Activated CD4-positive, alpha-beta T cell treated with anti-CD3 and anti-CD28 coated beads, Interleukin-2, amount 50 U/mL, for 16 hours (primary cell): ENCODE measurements at places on chromosomes 16 and 17.

DNA sequence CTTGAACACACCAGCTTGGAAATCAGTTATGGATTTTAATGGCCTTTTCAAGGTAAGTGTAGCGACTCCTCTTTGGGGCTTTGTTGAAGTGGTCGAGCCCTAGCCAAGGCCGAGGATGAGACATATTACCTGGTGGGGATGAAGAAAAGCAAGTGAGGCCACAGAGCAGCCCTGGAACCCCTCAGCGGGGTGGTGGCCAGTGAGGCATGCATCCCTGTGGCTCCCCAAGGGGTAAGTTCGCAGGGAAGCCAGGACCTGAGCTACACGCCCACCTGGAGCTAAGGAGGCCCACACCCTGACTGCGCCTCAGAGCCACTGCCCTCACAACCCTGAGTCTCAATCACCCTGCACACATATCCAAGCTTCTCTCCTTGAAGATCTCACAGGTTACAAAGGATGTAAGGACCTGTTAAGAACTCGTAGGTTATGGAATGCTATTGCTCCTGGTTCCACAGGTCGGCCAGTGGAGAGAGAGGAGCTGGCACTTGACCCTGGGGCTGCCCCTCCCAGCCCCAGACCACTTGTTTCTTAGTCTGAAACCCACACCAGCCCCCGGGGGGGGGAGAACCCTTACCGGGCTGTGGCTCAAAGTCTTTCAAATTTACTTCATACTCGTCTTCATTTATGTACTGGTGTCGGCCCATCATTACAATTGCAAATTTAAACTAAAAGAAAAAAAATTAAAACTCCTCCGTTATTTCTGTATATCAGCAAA, 12.0 kb downstream of the LITAFD start:
- DNase-seq: no peak

DNA sequence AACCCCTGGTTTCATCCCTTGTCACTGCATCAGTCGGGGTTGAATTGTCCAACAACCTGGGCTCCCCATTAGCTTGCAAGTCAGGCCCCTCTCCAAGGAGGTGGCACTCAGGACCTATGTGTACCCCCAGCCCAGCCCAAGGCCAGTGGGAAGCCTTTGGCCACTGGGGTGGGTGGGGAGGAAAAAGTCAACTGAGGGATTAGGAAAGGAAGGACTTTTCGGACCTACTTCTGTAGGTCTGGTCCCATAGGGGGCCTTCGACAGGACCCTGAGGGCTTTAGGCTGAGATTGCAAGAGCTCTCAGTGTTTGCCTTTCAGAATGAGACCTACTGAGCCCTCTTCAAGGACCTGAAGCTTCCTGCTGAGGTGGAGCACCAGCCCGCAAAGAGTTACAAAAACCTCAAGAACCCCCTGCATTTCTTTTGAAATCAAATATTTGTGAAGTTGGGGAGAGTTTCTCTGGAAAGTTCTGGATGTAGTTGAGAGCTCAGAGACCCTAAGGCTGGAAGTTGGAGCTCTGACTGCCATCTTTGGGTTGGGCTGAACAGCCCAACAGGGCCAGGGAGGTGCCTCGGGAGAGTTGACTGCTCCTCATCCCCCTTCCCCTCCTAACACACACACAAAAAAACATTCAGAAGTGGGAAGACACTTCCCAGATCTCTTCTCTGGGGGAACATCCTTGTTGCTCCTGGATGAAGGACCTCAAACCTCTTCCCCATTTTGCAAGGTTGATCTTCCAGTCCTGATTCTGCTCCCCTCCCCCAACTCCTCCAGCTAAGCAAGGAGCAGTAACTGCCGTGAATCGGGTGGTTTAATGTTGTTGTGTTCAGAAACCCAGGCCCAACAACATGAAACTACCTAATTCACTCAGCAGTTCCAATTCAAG, 5.8 kb upstream of the HOXB9 start:
- peak; percentile 35 for DNase-seq

- peak; percentile 10 for DNase-seq
These were observed 5.3 kb upstream of the DDX52 start for GRCh38 chr17:37648555-37648954.

DNA sequence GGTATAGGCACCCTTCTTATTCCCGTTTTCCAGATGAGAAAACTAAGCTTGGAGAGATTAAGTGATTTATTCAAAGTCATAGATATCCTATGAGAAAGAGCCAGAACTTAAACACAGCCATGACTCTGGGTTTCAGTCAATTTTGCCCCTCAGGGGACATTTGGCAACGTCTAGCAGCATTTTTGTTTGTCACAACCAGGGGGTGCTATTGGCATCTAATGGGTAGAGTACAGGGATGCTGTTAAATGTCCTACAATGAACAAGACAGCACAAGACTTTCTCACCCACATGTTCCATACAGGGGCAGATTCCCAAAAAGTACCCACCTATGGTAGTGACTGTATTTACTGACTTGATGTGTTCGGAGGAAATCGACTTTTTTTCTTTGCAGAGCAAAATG, 4.8 kb upstream of the SHISA9 start:
- peak; percentile 38 for DNase-seq

- no peak for DNase-seq
These were observed 76.5 kb downstream of the AATF start for GRCh38 chr17:37025238-37025637.

DNA sequence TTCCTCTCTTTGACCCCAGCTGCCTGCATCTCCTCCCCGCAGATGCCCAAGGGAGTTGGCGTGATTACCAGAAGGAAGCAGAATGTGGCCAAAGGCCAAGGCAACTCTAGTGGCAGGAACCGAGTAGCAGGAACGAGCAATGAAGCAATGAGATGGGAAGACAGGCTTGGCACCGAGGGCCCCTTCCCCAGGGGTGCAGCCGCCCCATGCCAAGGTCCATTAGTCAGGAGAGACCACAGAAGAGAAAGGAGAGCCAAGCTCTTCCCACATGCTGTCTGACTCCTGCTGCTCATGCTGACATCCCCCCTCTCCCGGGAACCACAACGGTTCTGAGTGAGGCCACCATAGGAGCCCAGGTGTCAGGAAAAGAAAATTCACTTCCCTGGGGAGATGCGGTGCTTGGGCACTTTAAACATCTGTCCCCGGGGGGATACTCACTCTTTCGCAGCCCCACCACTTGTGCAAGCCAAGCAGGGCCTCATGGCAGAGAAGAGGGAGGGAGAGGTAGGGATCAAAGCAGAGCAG, 67.4 kb downstream of the MYO18A start:
- DNase-seq: no peak

- peak; percentile 18 for DNase-seq
These were observed 35.4 kb upstream of the ARL6IP1 start for GRCh38 chr16:18836702-18837101.

DNA sequence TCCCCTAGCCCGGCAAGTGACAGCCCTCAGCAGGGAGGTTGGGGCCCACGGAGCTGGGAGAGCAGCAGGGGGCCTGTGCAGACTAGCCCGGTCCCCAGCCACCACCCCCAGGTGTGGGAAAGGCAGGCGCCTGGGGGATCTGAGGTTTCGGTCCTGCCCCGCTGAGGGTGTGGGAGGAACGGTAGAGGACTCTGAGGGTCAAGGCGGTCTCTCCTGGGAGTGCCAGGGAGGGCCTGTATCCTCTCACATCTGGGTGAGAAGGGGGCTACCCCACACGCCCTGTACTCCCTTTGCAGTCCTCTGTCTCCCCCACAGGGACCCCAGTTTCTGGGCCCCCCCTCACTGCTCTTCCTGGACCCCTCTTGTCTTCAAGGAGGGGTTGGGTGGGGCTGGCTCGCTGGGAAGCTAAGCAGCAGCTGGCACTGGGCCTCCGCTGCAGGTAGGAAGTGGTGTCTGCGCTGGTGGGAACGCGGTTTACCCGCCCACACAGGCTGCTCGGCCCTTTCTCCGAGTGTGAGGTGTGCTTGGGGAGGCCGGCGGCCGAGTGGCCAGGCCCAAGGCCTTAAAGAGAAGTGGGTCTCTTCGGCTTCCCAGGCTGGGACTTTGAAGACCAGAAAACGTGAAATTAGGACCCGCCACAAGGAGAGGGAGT, 15.4 kb downstream of the CD7 start:
- peak; percentile 69 for DNase-seq

DNA sequence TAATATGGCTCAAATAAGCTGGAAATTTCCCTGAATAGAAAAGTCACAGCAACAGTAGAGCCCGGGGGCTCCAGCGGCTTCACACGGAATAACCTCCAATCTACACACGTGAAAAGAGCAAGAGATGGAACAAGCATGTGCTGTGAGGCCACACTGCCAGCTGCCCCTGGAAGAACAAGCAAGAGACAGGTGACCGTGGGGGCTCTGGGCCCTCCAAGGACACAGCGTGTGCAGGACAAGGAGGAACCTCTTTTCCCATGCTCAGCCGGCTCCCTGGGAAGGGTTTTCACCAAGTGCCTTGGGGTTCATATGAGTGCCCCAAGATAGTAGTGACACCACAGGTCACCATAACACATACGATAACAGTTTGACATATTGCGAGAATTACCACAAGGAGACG, 110.2 kb upstream of the ZNF750 start:
- DNase-seq: no peak

DNA sequence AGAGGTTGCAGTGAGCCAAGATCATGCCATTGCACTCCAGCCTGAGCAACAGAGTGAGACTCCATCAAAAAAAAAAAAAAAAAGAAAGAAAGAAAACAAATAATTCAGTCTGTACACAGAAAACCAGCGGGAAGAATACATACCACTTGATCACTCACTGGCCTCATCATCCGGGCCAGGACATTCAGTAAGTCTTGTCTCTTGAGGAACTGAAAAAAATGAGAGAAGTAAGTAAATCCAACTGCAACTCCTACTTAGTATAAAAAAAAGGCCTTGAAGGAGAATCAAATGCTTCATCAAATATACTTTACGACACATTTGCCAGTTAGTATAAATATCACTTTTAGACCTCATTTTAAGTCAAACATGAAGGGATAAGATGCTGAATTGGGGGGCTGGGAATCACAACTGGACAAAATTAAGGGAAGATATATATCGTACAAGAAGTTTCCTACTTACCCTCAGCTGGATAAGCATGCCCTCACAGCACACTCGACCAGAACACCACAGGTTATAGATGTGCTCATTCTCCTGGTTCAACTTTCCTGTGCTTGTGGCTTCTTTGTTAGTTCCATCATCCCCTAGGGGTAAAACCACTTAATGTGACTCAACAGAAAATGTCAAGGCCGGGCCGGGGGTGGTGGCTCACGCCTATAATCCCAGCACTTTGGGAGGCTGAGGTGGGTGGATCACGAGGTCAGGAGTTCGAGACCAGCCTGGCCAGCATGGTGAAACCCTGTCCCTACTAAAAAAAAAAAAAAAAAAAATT, 12.4 kb downstream of the CCDC47 start:
- DNase-seq: no peak

- no peak for DNase-seq
These were observed 542 bp downstream of the ZNF764 start for GRCh38 chr16:30557707-30557956.

GRCh38 chr17:81241203-81241602, 2.1 kb downstream of the NDUFAF8 start:
- no peak for DNase-seq

DNA sequence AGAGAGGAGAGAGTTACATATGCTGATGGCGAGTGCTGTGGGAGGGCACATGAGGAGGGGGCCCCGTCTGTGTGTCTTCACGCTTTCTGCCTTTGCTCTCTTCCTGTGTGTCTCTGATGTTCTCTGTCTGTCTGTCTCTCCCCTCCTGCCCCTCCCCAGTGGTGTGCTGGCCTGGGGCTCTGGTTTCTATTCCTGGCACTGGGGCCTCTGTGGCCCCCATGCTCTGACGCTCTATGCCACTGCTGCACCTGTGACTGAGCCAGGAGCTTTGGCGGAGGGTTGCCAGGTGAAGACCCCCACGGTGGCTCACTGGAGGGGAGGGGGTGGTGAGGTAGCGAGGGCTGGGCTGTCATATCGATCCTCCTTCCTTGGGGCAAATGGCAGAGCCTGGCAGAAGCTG, 24.6 kb upstream of the BRD7 start:
- no peak for DNase-seq

DNA sequence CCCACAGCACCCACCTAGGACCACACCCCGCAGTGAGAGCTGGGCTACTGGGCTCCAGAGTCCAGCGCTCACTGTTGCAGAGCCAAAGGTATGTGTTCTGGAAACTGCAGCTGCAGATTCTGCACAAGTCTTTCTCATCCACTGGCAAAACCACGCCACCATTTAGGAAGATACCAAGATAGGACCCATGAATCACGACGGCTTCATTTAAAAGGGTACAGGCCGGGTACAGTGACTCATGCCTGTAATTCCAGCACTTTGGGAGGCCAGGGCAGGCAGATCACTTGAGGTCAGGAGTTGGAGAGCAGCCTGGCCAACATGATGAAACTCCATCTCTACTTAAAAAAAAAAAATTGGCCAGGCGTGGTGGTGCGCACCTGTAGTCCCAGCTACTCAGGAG, 18.8 kb downstream of the FOXF1 start:
- DNase-seq: no peak

DNA sequence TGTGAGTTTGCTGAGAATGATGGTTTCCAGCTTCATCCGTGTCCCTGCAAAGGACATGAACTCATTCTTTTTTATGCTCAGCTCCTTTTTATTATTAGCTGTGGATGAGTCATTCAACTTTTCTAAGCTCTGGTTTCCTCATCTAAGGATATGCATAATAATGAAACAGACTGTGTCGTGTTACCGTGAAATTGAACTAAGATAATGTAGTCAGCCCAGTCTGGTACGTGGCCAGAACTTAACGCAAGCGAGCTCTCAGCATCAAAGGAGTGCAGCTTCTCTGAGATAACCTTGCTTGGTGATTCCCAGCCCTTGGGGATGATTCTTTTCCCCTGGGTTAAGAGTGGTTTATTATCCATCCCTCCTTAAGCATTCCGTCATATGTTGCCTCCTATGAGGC, 454.3 kb upstream of the EEF2KMT start:
- DNase-seq: no peak

- DNase-seq: no peak
These were observed 148.9 kb downstream of the MRTFB start for GRCh38 chr16:14219983-14220382.

GRCh38 chr17:5544115-5544514, 40.2 kb downstream of the NLRP1 start:
- DNase-seq: no peak

DNA sequence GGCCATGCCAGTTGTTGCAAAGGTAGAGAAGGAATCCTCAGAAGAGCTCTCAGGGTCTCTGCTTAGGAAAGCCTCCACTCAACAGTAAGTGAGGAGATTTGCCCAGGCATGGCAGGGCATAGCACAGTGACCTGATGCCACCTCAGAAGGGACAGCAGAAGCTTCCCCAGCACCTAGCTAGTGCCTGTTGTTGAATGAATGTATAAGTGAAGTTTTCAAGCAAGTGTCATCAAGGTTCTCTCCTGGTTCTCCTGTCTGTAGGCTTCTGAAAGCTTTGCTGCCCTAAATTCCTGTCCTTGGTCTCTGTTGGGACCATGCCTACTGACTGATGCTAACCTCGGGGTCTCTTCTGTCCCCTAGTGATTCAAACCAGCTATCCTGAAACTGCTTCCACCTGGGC, 114.9 kb upstream of the TBX2 start:
- no peak for DNase-seq

GRCh38 chr17:28188841-28189263, 130.1 kb upstream of the TMEM97 start:
- no peak for DNase-seq

DNA sequence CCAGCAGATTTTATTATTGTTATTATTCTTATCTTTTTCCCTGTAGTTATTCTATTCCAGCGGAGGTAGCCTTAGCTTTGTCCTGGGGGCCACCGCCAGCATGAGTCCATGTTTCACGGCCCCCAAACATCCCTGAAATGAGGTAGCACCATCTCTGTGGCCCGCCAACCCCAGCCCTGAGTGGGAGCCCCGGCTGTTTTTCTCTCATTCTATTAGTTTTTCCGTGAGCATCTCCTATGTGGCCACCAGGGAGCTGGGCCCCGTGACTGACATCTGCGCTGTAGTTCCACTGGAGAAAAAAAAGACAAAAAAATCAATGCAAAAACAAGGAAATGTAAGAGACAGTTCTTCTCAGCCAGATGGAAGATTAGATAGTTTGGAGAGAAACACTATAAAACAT, 43.5 kb upstream of the IL34 start:
- DNase-seq: no peak
